CD8-positive, alpha-beta memory T cell (primary cell): ENCODE measurements at places on chromosomes 4 and X.

DNA sequence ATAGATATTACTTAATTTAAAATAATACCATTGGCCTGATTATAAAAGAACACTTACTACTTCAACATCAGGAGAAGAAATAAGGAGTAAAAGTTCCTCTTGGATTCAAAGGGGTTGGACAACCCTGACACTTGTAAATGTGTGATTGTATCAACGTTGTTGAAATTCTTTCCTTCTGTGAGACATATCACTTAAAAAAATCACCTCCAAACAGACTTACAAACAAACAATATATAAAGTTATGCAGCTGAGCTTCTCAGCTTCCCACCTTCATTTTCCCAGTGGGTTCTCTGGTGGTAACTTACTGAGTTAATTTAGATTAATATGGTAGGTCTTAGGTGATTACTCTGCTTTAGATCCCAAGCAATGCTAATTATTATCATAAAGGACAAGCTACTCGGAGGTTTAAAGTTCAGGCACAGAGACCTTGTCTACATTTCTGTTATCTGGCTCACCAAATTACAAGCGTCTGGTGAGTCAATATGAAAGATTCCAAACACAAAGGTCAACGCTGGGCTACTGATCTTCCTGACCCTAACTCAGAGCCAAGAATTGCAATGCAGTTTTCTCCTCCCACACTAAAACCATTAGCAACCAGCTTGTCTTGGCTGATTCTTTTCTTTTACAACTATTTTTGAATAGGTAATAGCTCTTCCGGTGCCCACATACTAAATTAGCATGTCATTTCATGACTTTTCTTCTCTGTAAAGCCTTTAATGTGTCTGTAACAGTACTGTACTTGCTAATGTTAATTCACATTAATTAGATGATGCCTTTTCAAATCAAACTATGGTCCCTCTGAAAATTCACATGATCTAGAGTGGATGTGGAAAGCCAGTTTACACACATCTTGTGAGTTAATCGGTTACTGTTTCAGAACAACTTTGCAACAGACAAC, 157.6 kb downstream of the RASL11B start:
- no peak for DNase-seq
- H3K27me3 ChIP-seq = no peaks in the 10 kb centered on the region
- no peak overlapping the region for H3K27ac ChIP-seq
- no peak overlapping the region for H3K4me3 ChIP-seq
- H3K4me1 ChIP-seq = no peaks in the 10 kb centered on the region

DNA sequence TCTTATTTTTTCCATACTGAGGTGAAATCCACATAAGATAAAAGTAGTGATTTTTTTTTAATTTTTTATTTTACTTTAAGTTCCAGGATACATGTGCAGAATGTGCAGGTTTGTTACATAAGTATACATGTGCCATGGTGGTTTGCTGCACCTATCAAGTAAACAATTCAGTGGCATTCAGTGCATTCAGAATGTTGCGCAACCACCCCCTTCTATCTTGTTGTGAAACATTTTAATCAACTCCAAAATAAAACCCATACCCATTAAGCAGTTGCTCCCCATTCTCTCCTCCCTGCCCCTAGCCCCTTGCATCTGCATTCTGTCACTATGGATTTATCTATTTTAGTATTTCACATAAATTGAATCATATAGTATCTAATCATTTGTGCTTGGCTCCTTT, 121.2 kb downstream of the KLHL13 start:
- no peaks in the 10 kb centered on the region for H3K27me3 ChIP-seq
- no peaks in the 10 kb centered on the region for H3K4me1 ChIP-seq
- H3K27ac ChIP-seq = no peak overlapping the region
- no peaks in the 10 kb centered on the region for H3K36me3 ChIP-seq
- DNase-seq = no peak
- H3K4me3 ChIP-seq = no peak overlapping the region

GRCh38 chr4:116881077-116881476, 204.3 kb downstream of the TRAM1L1 start:
- H3K4me3 ChIP-seq = no peak overlapping the region
- DNase-seq = no peak
- no peaks in the 10 kb centered on the region for H3K27me3 ChIP-seq
- H3K36me3 ChIP-seq = no peaks in the 10 kb centered on the region

- DNase-seq = no peak
- H3K27ac ChIP-seq = no peak overlapping the region
- no peaks in the 10 kb centered on the region for H3K27me3 ChIP-seq
- H3K36me3 ChIP-seq = no peaks in the 10 kb centered on the region
- peaks cover 30% of the 10 kb centered on the region for H3K4me1 ChIP-seq
- H3K4me3 ChIP-seq = no peak overlapping the region
These were observed 108.9 kb upstream of the TEX13D start for GRCh38 chrX:124223524-124223923.

GRCh38 chrX:104270916-104271512, 16.3 kb upstream of the ESX1 start:
- no peaks in the 10 kb centered on the region for H3K4me1 ChIP-seq
- no peaks in the 10 kb centered on the region for H3K27me3 ChIP-seq
- H3K27ac ChIP-seq = no peak overlapping the region
- DNase-seq = no peak
- no peaks in the 10 kb centered on the region for H3K36me3 ChIP-seq

DNA sequence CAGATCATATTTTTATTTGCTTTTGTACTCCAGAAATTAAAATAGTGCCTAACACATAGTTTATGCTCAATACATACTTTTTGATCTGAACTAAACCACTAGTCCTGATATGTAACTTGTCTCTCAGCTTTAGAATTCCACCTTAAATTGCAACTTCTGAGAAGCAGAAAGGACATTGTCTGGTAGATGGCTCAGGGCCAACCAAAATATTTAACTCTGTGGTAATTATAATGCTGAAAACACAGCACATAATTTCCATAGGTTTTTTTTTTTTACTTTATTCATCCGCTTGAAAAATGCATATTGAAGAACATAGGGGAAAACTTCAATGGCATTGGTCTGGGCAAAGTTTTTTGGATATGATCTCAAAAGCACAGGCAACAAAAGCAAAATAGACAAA, 59.3 kb downstream of the AREG start:
- H3K4me3 ChIP-seq = no peak overlapping the region
- no peak overlapping the region for H3K27ac ChIP-seq
- H3K4me1 ChIP-seq = no peaks in the 10 kb centered on the region
- no peaks in the 10 kb centered on the region for H3K27me3 ChIP-seq
- no peaks in the 10 kb centered on the region for H3K36me3 ChIP-seq

- no peaks in the 10 kb centered on the region for H3K27me3 ChIP-seq
- no peak overlapping the region for H3K27ac ChIP-seq
- no peak overlapping the region for H3K4me3 ChIP-seq
- no peaks in the 10 kb centered on the region for H3K36me3 ChIP-seq
- DNase-seq = no peak
These were observed 283.0 kb upstream of the BOD1L1 start for GRCh38 chr4:13910556-13910955.
